Frontal cortex (tissue), 4 donors: ENCODE measurements at places on chromosomes 4 and X. TPM values are rescaled to one million over a fixed set of nuclear protein-coding genes. Genes with fewer than 3 reads are reported as not detected.

The PCDH18 gene
- total RNA-seq: 30.6 TPM

The AVPR2 gene
- total RNA-seq: not detected

The RPS6KA3 gene
- 24.9 TPM for total RNA-seq

The MSX1 gene
- 2.9 TPM for total RNA-seq
